ENCODE measurements at places on chromosomes 3 and 15. TPM values are rescaled to one million over a fixed set of nuclear protein-coding genes. Genes with fewer than 3 reads are reported as not detected.
A peak's percentile ranks its signal among the peaks of the same experiment; 100 is the strongest.

DNA sequence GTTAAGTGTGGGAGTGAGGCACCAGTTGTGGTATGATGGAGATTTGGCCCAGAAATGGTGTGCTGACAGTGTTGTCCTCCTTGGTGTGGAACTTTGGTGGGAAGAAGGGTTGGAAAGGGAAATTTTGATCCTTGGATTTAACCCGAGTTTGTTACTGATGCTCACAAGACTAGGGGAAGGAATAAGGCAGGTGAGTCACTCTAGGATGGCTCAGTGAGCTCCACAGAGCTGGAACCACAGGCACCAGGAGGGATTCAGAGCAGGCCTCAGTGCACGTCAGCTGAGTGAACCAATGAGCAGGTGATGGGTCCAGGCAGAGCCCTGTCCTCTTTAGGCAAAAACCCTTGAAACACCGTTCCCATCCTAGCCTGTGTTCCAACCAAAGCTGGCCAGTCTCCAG, 11.4 kb downstream of the CHRD start:
- no peak for DNase-seq

DNA sequence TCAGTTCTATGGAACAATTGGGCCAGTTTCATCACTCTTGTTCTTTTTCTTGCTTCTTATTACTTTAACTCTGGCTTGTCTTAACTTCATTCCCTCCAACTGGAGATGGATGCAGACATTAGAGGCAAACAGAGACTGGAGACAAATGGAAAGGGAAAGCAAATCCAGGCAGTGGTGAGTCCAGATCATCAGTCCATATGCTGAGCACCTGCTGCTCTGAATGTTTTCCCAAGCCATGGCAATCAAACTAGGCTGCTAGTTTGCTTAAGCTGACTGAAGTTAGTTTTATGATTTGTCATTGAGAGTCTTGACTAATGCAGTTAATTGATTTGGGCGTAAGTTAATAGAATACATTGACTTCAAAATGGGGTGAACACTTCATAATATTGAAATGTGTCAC, 41.0 kb upstream of the TBC1D5 start:
- no peak for DNase-seq

DNA sequence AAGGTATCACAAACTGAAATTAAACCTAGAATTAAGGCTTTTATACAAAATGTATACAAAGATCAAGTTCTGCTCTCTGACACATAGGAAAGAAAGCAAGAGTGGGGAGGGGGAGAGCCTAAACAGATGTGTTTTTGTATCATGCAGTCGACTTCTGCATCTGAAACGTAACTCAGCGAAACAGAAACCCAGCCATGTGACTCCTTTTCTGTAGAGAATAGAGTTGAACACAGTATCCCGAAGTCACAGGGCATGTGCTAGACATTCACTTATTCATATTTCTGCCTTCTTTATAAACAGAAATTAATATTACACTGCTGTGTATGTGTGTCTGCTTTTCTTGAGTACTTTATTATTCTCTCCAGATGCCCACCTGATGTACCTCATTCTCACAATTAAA, 121.0 kb downstream of the PDZRN3 start:
- DNase-seq: no peak

RTP4 gene
- 1.0 TPM for polyA plus RNA-seq

DNA sequence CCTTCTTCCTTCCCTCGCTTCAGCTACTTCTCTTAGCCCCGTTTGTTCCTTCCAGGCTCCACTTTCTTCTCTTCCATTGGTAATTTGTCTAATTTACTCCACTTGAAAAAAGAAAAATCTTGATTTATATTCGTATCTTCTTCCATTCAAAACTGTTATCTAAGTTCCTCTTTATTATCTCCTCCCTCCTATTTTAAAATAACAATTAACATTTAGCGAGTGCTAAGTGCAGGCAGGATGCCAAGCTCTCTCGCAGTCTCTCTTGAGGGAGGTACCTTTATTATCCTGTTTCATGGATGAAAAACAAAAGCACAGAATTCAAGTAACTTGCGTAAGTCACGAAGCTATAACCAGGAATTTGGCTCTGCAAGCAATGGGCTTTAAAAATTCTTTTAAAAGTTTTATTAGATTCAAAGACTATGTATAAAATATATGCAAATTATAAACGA, 418.9 kb upstream of the NAALADL2 start:
- DNase-seq: no peak

PIK3CB gene
- polyA plus RNA-seq: 6.3 TPM

- peak; percentile 79 for DNase-seq
Observed at GRCh38 chr3:49017971-49018706, at the start of gene DALRD3. TSS of gene DALRD3 (minus strand) at chr3:49018580. CDS start at chr3:49018564, 16 bp downstream.

CD47 gene
- 86.4 TPM for polyA plus RNA-seq

DNA sequence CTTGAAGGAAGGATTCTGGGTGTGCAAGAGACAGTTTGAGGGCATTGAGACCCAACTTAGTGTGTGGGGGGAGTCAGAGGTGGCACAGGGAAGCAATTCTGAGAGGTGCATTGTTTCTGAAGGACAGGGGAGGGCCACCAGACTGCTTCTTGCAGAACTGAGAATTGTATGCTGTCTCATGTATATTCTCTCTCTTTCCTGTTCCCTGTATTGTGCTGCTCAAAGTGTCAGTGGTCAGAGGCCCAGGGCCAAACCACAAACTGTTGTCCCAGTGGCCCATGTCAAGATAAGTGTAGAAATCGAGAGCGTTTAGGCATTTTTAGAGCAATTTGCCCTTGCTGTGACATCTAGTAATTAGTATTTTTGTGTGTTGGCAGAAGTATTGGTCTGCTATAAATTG, 567.1 kb downstream of the EDEM1 start:
- DNase-seq: no peak

CIDEC gene
- polyA plus RNA-seq: not detected

DNA sequence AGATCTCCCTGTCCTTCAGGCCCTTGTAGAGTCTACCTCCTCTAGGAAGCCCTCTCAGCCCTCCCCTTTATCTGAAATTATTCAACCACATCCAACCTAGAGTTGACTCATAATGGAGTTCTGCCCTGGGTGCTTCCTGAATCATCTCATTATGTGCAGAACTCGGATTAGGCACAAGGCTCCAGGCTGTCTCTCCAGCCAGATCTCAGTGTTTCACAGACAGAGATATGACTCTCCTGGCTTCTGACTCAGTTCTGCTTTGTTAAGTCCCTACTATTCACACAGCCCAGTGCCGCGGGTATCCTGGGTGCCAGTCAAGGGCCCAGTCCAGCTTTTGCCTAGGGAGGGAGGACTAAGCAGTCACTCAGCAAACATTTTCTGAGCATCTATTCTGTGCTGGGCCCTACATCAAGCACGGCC, 9.3 kb downstream of the STRA6 start:
- no peak for DNase-seq

GPR149 gene
- polyA plus RNA-seq: not detected

DNA sequence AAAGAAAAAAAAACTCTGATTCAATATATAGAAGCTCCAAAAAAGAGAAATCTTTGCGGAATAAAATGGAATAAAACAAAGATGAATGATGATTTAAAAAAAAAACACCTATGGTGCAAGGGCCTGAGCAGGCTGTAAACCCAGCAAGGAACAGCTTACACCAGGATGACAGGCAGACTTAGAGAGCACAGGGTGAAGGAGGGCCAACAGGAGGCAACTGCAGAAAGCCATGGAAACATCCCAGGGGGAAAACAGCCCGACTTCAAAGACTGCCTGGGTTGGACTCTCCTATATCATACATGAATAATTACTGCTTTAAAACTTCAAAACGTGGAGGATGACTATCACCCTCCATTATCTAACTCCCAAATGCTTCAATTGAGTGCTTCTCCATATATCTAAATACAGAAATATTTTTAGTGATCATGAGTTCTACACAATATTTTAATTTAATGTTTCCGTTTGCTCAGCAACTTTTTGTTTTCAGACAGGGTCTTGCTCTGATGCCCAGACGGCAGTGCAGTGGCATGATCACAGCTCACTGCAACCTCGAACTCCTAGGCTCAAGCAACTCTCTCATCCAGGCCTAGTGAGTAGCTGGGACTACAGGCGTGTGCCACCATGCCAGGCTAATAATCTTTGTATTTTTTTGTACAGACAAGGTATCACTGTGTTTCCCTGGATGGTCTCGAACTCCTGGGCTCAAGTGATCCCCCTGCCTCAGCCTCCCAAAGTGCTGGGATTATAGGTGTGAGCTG, 456.2 kb downstream of the TBL1XR1 start:
- no peak for DNase-seq

NEO1 gene
- 0.48 TPM for polyA plus RNA-seq

TRIM42 gene
- not detected for polyA plus RNA-seq

DNA sequence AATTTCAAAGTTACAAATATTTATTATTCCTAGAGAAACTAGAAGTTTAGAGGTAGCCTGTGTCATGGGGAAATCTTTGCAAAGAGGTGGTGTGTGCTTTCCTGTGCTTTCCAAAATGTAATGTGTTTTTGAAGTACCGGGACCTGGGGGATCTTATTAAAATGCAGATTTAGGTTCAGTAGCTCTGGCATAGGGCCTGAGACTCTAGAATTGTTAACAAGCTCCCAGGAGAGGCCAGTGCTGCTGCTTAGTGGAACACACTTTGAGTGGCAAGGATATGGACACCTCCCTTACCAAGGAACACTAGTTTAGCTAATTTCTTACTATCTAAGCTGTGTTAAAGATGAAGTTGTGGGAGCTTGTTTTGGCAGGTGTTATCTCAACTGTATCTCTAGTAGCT, 428.9 kb downstream of the VGLL3 start:
- DNase-seq: no peak

AADACL2 gene
- polyA plus RNA-seq: not detected

- no peak for DNase-seq
Observed at GRCh38 chr3:137297770-137298169, 340.0 kb downstream of the IL20RB start.

GRCh38 chr3:172649987-172650386, 60.9 kb downstream of the NCEH1 start:
- no peak for DNase-seq

DNA sequence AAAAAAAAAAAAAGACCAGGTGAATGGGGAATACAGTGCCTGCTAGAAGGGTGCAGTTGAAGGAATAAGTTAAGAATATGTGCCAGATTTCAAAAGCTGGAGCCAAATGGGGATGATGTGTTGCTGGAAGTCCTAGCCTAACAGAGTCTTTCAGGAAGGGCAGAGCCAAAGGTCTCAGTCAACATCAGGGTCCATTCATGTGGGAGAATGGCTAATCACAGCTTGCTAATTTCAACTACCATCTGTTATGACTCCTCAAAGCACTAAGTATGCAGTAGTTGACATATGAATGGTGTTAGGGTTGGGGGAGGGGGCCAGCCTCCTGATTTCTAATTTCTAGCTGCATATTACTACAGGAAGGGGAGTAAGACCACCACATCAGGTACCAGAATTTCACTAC, 4.4 kb downstream of the ZBTB38 start:
- DNase-seq: no peak

Measured in B cell (primary cell).